Stimulated activated CD4-positive, alpha-beta T cell treated with anti-CD3 and anti-CD28 coated beads, Interleukin-1b, Interleukin-23, amount 100 ng/mL, for 1 hour (primary cell): ENCODE measurements at places on chromosomes 5 and 9.

GRCh38 chr9:3433754-3434153 is 92.0 kb downstream of the RFX3 start:
- no peak for DNase-seq

- no peak for DNase-seq
Measured at GRCh38 chr5:120320626-120321025, 143.5 kb upstream of the PRR16 start.

DNA sequence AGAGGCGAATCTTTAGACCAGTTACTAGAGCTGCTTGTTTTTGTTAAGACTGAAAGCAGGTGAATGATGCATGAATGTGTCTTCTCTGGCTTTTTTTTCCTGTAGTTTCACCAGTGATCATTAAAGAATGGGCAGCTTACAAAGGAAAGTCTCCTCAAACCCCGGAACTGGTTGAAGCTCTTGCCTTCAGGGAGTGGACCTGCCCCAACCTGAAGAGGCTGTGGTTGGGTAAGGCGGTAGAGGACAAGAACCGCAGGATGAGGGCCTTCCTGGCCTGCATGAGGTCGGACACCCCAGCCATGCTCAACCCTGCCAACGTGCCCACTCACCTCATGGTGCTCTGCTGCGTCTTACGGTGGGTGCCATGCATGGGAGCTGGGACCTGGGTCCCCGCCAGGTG is 33.3 kb upstream of the PHF2 start:
- DNase-seq = no peak

DNA sequence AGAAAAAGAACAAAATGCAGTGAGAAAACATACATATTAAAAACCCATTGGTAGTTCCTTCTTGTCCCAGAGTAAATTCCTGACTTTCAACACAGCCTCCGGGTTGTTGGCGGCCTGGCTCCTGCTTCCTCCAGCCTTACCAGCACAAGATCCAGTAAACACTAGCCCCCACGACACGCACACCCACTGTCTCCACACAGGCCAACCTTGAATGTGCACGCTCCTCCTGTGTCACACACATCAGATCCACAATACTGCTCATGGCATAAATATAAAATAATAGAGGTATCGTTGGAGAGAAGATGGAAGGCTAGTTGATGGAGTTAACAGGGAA is 2.5 kb upstream of the SLC31A2 start:
- DNase-seq = no peak

- DNase-seq = no peak
Measured at GRCh38 chr9:83385317-83385716, 152.9 kb downstream of the FRMD3 start.

DNA sequence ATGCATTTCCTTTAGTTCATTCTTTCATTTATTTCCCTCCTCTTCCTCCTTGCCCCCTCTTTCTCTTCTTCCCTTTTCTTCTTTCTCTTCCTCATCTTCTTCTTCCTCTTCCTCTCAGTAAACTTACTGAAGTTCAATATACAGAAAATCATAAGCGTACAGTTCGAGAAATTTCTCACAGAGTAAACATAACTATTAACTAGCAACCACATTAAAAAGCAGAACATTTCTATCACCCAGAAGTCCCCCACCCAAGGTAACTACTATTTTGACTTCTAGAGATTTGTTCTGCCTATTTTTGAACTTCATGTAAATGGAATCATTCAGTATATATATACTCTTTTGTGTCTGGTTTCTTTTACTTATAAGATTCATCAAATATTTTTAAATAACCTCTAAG is 48.2 kb downstream of the TNFAIP8 start:
- DNase-seq = no peak

DNA sequence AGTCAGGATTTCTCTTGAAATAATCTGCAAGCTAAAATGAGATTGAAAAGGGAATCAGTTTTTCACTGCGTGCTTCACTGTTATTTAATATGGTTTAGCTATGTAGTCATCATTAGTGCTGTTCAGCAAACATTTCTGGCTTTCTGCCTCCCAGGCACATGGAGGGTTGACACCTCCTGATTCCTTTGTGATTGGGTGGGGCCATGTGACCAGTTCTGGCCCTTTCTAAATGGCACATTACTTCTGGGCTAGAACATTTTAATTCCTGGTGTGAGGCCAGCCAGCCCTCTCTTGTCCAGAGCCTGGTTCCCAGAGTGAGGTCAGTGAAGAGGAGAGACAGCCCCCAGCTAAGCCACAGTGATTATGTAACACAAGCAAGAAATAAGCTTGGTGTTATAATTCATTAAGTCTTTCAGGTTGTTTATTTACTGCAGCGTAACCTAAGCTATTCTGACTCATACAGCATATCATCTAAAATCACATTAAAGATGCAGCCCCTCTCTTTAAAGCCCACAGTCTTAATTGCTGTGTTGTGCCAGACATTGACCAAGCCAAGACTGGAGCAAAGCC is 17.4 kb upstream of the ARSI start:
- DNase-seq = no peak
